RKO (cell line): ENCODE measurements at places on chromosomes 3 and 15.

- peak; percentile 75 for DNase-seq
Observed at GRCh38 chr3:123535580-123535979, 49.3 kb downstream of the HACD2 start.

- DNase-seq: no peak
Observed at GRCh38 chr15:78432664-78433063, 5.4 kb upstream of the IREB2 start.

GRCh38 chr3:54988838-54989630 lies 61.2 kb upstream of the LRTM1 start:
- DNase-seq: no peak

DNA sequence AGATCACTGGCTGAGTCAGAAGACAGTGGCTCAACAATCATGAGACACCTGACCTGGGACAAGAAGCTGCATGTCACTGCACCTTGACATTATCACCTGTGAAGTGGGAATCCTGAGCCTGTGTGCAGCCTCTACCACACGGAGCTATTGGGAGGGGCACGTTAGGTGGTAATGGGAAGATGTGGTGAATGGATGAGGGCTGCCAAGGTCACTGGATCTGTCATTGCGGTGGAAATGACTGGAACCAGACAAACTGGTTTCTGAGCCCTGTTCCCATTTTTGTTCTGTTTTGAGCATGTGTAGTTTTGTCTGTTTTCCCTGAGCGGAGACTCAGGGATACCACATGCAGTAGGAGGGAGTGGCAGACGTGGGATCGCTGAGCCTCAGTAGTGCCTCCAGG lies 235.5 kb downstream of the OPA1 start:
- no peak for DNase-seq

DNA sequence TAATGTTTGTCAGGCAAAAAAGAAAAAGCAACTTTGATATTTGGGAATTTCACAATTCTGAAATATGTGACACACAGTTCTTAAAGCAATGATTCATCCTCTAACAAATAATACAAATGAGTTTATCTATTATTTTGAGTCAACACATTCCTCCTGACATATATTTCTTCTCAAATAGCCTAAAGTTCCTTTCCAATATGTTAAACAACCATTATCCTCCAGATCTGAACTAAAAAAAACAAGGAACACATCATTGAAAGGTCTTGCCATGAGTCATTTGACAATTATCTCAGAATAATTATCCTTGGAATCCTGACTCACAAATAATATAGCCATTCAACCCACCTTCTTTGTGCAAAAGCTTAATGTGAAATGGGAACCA lies 208.7 kb upstream of the CDIN1 start:
- no peak for DNase-seq

DNA sequence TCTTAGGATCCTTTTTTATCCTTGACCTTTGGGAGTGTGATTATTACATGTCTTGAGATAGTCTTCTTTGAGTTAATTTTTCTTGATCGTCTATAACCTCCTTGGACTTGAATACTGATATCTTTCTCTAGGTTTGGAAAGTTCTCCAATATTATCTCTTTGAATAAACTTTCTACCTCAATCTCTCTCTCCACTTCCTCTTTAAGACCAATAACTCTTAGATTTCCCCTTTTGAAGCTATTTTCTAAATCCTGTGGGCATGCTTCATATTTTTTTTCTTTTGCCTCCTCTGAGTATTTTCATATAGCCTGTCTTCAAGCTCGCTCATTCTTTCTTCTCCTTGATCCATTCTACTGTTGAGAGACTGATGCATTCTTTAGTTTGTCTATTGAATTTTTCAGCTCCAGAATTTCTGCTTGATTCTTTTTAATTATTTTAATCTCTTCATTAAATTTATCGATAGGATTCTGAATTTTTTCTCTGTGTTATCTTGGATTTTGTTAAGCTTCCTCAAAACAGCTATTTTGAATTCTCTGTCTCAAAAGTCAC lies 12.1 kb downstream of the USF3 start:
- DNase-seq: no peak
